Effector memory CD4-positive, alpha-beta T cell (primary cell): ENCODE measurements at places on chromosomes 2 and 18.

DNA sequence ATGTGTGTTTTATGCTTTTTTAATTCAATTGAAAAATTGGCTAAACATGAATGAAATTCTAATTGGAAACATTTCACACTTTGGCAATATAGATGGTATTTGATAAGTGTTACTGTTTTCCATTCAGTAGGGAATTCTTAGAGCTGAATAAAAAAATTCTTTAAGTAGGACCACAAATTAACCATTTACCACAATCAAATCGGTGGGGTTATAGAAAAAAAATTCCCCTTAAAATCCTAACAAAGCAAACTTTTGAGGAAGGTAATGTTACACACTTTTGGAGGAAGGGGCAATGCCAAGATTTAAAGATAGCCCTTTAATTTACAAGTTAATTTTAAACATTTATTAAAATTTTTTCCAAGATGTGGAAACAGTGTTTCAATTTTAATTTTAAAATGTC, 279.0 kb upstream of the FIGN start:
- no peak for DNase-seq

DNA sequence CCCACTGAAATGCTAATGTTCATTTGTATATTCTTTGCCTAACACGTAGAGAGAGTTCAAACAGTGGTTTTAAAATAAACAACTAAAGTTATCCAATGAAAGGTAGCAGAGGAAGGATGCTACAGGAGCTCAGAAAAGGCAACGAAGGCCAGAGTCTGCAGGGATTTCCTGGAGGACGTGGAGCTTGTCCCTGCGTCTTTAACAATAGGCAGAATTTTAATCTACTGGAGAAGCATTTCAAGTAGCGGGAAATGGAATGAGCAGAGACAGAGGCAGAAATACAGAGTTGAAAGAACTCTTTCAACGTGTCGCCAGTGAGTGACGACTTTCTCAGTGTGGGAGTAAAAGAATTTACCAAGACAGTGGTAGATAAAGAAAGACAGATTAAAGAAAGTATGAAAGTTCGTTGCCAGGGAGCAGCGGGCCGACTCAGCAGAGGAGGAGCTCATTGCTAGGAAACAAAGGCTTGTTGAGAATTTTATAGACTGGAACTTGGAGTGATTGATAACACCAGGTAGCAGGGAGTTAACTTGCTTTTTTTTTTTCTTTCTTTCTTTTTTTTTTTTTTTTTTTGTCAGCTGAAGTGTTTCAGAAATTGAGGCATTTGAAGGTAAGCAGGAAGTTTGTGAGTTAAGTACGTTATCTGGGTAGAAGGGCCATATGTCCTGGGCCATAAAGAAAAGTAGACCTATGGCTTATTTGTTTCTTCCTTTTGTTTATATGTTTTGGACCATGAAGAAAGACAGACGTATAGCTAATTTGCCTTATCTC, 625 bp upstream of the NBAS start:
- DNase-seq, result no peak

DNA sequence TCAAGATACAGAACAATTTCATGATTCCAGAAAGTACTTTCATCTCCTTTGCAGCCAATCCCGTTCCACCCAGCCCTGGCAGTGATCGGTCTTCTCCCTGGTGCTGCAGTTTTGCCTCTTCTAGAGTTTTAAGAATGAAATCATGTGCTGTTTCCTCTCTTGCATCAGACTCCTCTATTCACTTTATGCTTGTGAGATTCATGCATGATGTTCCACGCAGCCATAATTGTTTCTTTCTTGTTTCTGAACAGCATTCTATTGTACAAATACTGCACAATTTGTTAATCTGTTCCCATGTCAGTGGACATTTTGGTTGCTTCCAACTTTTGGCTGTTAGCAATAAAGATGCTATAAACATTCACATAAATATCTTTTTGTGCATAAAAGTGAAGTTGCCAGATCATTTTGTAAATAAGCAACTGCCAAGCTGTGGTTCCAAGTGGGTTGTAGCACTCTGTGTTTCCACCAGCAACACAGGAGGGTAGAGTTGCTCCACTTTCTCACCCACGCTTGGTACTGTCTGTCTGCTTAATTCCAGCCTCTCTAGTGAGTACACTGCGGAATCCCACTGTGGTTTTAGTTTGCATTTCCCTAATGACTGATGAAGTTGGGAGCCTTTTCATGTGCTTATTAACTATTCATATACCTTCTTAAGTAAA, 104.5 kb downstream of the TWIST2 start:
- no peak for DNase-seq

DNA sequence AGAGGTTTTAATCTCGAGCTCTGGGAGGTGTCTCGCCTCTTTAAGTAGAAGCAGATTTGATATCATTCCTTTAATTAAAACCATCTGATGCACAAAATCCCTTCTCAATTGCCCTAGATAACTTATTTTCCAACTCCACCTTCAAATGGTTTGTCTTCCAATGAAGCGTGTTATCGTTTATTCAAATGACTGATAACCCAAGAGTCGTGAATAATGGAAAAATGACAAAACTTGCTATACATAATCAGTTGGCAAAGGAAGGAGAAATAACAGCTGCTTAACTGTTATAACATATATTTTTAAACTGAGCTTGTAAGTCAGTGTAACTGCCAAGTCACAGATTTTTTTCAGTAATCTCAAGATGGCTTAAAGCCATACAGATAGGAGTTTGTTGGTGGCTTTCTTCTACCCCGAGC, 144.6 kb downstream of the QPCT start:
- DNase-seq, result no peak

GRCh38 chr18:35071819-35072247, 30.6 kb downstream of the MAPRE2 start:
- no peak for DNase-seq

DNA sequence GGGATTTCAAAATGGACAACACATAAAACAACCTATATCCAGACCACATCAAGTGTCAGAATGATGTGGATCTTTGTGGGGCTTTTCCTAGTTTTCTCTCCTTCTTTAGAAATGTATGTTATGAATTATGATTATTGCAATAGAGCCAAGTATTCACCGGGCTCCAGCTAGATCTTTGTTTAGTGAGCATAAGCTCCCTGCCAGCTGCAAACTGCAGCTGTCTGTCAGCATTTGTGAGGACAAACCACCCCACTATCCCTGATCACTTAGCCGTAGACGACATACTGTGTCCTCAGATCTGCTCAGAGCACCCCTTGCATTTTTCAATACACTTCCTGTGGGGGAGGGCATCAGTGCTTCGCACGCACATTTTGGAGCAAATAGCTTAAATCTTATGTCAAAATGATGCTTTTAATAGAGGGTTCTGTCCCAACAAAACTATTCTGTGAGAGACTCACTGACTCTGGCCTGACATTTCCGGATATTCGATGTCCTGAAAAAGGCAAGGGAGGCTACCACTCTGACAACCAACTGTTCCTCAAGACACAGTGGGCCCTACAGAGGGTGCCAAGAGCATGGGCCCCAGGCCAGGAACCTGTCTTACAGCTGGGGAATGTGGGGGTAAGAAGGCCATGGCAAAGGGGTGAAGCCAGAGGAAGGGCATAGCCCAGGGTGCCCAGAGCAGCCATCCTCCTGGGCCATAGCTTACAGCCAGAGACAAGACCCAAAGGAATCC, 346.0 kb downstream of the ARHGAP15 start:
- DNase-seq, result no peak

GRCh38 chr2:127110985-127111384, 4.0 kb upstream of the BIN1 start:
- no peak for DNase-seq

GRCh38 chr18:70520867-70521266, 232.0 kb downstream of the SOCS6 start:
- no peak for DNase-seq

DNA sequence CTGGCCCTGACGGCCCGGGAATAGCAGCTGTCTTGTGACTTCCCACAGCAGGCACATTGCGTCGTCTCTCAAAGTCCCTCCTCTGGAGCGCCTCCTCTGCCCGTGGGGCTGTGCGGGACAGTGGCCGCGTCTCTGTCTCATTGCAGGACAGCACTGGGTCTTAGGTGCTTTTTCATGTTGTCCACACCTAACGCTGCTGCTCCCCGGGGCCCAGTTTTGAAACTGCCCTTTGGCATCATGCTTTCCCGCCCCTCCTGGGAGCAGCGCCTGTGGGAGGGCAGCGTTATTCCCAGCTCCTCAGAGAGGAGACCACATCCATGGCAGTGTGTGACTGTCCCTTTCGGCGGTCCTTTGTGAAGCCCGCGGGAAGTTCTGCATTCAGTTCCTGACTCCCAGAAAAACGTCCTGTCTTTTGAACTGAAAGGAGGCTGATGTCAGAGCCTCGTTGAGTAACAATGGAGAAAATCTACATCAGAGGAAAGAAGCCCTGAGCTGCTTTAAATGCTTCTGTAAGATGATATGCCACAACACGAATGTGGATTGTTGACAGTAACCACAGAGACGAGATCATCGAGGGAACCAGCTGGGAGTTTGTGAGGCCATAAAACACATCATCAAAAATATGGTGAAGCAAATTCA, 226.0 kb downstream of the FAM210A start:
- DNase-seq, result no peak

DNA sequence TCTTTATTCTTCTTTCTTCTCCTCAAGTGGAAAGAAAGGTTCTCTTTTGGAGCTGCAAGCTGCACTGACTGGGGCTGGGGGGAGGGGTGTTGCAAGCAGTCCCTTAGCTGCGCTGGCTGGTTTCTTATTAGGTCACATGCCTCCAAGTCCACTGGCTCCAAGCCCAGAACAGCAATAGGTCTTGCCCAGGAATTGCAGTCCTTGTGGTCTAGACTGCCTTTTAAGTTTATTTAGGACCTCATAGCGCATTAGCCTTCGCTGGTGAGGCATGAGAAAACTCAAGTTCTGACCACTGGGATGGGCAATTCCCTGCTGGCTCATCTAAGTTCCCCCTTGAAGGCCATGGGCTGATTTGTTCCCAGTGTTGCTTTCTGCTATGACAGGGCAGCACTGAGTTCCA, 138.6 kb upstream of the SCN7A start:
- DNase-seq, result no peak

DNA sequence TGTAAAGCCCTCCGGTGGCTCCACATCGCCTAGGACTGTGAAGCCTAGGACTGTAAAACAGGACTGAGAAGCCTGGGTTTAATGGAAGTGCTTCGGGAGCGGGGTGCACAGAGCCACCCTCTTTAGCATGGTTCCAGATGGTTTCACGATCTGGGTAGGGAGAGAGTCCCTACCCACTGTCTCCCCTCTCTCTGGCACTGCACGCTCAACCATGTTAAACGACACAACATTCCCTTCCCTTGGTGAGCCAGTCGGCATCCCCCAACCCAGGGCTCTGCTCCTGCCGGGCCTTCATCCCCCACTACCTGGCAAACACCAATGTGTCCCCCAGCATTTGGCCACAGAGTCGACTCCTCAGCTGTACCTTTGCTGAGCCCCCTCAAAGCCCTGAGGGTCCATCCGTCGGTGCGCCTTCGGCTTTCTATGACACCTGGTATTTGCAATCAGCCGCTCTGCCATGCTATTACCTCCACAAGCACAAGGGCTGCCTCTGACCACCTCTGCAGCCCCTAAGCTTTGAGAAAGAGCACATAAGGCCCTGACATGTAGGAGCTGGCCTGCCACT, 1.1 kb downstream of the COPS9 start:
- DNase-seq, result no peak

DNA sequence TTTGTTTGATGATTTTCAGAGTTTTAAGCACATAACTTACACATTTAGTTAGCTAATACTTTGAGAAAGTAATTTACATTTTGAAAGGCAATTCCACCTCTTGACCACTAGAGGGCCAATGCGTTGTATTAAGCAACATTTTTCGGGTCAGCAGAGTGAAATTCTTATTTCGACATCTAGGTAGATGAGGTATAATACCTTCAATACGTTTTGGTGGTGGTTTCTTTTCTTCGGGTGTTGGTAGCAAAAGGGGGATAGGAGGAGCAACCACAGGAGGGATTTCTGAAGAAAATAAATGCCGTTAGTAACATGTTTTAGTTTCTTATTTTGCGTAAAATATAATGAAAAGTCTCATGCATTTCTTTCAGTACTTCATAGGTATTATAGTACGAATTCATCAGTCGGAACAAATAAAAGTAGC, 106.3 kb downstream of the TTN start:
- no peak for DNase-seq

- no peak for DNase-seq
Measured at GRCh38 chr2:20829861-20830260, 7.0 kb upstream of the LDAH start.

GRCh38 chr2:98160554-98160953, 73.6 kb downstream of the VWA3B start:
- DNase-seq, result no peak

- no peak for DNase-seq
Measured at GRCh38 chr2:136098441-136098840, 19.5 kb downstream of the CXCR4 start.

- no peak for DNase-seq
Measured at GRCh38 chr2:63735931-63736330, 105.8 kb upstream of the UGP2 start.

GRCh38 chr2:74944987-74945787, 13.3 kb upstream of the POLE4 start:
- no peak for DNase-seq

- DNase-seq, result no peak
Measured at GRCh38 chr2:237326266-237327171, 87.4 kb downstream of the COL6A3 start.

GRCh38 chr2:174561283-174561971, 36.2 kb downstream of the WIPF1 start:
- no peak for DNase-seq

DNA sequence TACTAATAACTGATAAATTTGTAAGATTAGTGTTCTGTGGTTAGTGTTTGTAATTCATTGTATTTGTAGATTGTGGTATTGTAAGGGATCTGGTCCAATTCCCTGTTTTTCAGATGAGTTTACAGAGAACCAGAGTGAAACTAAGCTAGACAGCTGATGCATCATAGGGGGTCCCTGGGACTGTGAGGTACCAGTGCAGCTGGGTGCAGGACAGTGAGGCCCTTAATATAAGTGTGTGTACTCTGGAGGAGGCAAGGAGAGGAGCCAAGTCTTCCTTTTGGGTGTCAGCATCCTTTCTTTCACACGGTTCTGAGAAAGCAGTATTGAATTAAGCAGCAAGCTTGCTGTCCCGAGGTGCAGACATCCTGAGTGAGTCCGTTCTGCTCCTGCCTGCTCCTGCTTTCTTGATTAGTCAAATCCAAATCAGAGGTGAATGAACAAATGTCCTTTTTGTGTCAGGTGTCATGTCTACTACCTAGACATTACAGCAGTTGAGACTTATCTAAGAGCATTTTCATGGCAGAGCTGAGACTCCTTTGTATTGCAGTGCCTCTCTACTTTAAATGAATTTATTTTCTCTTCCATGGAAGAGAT, 194.9 kb downstream of the MCFD2 start:
- DNase-seq, result no peak
